ENCODE measurements at places on chromosomes 5 and 9.

DNA sequence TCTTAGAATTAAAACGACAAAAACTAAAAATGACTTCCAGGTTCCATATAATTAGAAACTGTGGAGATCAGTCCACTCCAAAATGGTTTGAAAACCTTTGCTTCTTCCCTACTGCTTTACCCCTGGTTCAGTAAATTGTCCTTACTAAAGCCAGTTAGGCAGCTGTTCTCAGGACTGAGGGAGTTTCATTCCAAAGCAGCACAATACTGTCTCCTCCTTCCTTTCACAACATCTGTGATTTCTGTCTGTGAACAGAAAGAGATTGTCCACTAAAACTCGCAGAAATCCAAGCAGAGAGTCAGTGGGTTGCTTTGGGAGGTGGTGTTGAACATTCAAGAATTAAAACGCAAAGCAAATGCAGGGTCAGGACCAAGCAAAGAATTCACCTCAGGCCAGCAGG is 740.8 kb upstream of the ZNF608 start:
- DNase-seq, result no peak

- peak; percentile 46 for DNase-seq
Measured at GRCh38 chr9:99822109-99822805, 572 bp downstream of the NR4A3 start.

- no peak for DNase-seq
Measured at GRCh38 chr9:126301985-126302603, 24.5 kb upstream of the MVB12B start.

DNA sequence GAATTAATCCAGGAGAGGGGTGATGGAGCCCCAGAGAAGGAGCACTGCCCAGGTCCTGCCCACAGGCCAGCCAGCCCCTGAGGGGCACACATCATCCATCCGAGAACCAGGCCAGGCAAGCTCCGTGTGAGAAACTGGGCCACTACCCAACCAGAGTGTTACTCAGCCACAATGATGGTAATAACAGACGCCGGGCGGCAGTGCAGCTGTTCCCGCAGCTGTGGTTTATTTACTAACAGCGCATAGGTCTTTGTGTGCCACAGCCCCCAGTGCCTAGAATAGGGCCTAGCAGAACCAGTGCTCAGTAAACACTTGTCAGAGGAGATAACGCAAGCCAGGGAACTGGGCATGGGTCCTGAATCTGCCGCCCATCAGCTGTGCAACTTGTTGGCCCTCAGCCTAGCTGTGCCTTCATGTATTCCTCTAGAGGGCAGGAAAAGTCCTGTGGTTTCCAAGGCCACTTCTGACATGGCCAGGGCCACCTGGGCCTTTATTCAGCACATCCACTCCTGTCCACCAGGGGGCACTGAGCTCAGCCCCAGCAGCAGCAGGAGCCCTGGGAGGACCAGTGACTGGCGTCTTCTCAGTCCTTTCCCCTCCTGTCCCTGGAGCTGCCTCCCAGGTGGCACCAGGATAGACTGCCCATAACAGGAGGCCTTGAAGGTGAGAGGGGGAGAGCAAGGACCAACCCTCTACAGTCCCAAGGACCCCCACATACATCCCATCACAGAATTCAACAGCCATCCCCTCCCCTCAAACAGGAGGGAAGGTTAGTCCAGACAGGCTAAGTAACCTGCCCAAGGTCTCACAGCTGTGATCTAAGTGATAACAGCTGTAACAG is 2.1 kb downstream of the MXD3 start:
- peak; percentile 28 for DNase-seq

GRCh38 chr5:39143151-39143860 is 69.1 kb upstream of the RICTOR start:
- no peak for DNase-seq

GRCh38 chr5:171750311-171750788 is 35.3 kb upstream of the SMIM23 start:
- DNase-seq, result no peak

- no peak for DNase-seq
Measured at GRCh38 chr5:179738742-179739141, 6.1 kb downstream of the MAML1 start.

DNA sequence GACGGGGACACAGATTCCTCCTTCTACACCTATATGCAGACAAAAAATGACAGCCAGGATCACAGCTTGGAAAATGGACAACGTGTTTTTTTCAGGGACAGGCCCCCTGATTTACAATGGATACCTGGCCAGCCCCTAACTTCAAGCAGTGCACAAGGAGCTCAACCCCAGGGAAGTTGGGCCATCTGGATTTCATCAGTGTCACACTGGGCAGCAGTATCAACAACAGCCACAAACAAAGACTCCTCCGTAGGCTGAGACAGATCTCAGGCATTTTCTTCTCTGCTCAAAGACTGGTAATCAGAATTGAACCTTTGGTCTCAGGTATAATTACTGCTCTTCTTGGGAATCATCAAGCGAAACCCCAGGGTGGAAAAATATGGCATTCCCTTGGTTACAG is 374.0 kb downstream of the ZNF608 start:
- no peak for DNase-seq

DNA sequence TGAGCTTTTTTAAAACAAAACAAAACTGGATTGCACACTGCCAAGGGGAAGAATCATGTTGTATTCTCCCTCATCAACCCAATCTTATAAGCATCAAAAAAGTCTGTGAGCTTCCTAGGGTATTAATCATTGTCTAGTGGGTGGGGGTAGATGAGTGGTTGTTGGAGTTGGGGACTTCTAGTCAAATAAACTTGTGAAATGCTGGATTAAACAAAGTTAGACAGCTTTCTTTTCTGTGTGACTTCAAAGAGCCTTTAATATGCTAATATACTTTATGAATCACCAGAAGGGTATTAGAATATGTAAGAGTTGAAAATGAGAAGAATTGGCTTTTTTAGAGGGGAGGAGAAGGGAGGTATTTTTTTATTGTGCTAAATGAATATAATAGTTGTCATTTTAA is 87.7 kb downstream of the GALNT10 start:
- DNase-seq, result no peak

DNA sequence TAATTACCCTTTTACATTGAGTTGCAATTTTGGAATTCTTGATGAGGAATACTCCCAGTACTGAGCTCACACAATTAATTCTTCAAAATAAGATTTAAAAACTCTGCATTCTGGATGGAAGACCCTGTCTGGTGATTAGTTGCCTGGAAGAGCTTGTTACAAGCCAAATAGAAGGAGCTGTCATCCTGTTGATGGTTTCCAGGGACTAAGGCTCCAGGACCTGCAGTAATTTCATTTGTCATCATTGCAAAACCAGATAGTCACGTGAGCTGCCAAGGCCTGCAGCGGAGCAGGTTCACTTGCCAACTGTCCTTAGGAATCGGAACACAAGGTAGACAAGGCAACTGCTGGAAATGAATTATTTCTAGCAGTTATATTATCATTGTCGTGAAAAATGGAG is 597.7 kb downstream of the CCDC171 start:
- no peak for DNase-seq

DNA sequence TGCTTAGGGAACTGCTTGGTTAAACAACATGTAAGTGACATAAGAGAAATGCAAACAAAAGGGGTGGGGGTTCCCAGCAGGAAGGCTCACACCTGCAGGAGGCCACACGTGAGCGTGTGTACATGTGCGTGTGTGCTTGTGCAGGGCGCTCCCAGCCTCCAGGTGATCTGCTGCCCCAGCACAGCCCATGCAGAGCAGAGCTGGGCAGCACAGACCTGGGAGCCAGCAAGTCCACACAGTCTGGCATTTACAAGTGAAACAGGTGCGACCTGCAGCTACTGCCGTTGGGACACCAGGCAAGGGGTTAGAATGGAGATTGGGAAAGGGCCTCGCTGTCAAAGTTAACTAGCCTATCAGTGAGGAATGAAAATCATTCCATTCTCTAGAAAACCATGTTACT is 41.8 kb downstream of the GRAMD2B start:
- DNase-seq, result no peak

DNA sequence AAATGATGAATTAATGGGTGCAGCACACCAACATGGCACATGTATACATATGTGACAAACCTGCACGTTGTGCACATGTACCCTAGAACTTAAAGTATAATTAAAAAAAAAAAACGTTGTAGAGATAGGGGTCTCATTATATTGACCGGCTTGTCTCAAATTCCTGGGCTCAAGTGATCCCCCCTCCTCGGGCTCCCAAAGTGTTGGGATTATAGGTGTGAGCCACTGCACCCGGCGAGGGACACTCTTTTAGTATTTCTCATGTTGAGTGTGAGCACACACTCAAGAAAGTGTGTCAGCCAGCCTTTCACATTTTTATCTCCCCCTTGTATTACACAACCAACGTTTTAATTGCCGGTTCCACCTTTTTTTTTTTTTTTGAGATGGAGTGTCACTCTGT is 87.7 kb upstream of the SPIN1 start:
- no peak for DNase-seq

- no peak for DNase-seq
Measured at GRCh38 chr5:92337772-92338234, 954.7 kb upstream of the ARRDC3 start.

GRCh38 chr9:128792134-128792533 is 5.1 kb downstream of the TBC1D13 start:
- no peak for DNase-seq

- DNase-seq, result no peak
Measured at GRCh38 chr5:55853818-55854217, 2.7 kb downstream of the IL31RA start.

- no peak for DNase-seq
Measured at GRCh38 chr5:36529142-36529541, 77.3 kb upstream of the SLC1A3 start.

GRCh38 chr9:135196474-135196873 is 109.0 kb downstream of the OLFM1 start:
- no peak for DNase-seq

DNA sequence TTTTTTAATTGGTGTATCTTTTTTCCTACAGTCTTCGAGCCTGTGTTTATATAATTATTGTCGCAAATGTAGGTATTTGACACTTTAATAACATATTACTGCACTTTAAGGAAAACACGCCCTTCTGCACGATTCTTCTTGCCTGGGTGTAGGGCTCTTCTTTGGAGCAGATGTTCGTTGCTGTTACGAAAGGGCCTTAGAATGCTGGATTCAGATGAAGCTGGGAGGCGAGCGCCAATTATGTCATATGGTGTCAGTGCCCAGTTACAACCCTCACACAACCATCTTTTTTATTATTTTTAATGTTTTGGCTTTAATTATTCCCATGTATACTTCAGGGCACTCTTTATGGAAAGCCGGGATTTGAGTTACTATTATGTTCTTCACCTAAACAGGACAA is 553.0 kb downstream of the EBF1 start:
- DNase-seq, result no peak

- no peak for DNase-seq
Measured at GRCh38 chr5:177333420-177334154, 17.9 kb downstream of the LMAN2 start.

GRCh38 chr9:100098046-100098886 is 534 bp downstream of the ERP44 start:
- peak; percentile 24 for DNase-seq

DNA sequence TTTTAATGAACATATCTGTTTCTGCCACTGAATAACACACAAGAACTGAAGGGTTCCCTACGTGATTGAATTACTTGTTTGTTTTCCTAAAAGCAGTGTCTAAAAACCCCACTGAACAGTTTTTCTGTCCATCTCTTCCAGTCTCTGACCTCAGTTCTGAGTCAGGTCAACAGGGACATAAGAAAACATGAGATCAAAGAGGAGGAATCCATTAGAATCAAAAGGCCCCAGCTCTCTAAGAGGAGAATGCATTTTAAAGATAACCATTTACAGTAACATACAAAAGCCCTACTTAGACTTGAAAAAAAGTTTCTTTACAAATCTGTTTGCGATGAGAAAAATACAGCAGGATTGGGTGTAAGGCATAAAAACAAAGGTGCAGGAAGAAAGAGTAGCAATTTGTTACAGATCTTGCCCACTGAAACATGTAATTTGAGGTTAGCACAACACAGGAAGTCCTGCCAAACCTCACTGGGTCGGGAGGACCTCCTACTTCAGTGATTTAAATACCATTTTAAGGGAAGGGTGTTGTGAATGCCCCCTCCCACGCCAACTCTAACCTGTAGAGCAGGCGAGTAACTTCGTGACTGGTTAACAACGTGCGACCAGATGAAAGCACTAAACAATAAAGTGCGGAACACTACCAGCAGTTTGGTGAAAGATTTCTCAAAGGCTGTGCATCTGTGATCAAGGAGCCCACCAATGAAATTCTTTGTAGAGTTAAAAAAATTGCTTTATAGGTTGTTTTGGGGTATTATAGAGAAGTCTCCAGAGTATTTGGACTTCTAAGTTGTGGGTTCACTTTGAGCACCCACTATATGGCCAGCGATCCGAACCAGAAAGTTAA is 1.3 kb downstream of the QSOX2 start:
- no peak for DNase-seq

GRCh38 chr5:179824745-179825112 is 4.0 kb downstream of the SQSTM1 start:
- no peak for DNase-seq

- peak; percentile 9 for DNase-seq
Measured at GRCh38 chr9:109441296-109441695, 56.8 kb downstream of the PTPN3 start.

GRCh38 chr5:17852740-17853139 is 218.5 kb downstream of the TAF11L14 start:
- no peak for DNase-seq

DNA sequence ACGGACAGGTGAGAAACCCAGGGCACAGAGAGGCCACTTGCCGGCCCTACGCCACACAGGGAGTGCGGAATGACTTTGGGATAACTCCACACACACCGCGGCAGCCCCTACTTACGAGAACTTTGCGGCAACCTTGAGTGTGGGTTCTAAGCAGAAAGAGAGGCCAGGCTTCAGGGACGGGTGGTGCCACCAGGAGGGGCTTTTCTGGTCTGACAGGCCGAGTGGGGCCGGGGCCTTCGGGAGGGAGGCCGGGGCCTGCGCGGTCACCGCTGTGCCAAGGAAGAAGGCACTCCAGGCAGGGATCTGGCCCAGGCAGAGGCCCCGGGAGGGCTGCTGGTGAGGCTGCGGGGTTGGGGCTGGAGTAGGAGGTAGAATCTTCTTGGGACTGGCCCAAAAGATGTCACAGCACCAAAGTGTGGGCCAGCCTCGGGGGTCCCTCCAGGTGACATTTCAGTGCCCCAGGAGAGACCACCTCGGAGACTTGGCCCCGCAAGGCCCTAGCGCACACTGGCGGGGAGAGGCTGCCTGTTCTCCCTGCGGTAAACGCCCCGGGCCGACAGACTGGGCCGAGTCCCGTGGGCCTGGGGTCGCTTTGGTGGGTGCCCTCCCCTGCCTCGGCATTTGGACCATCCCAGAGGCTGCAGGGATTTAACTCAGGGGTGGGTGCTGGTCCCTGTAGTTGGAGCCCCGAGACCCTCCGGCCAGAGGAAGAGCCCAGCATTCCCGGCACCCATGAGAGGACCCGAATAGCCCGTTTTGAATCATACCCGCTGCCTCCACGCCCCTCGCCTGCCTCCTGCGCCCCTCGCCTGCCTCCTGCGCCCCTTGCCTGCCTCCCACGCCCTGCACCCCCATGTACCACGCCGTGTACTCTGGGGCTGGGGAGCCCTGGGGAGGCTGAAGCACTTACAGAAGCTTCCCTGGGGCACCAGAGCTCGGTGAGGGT is 9.0 kb upstream of the RNU6ATAC start:
- DNase-seq, result no peak

Data from DMS 273 treated with DMSO at 0.1 percent for 48 hours (cell line).